ENCODE measurements at places on chromosomes 1 and 21. TPM values are rescaled to one million over a fixed set of nuclear protein-coding genes. Genes with fewer than 3 reads are reported as not detected.

Gene LCE3D
- total RNA-seq, result not detected

Gene VAV3
- total RNA-seq, result 3.2 TPM

Gene DMBX1
- not detected for total RNA-seq

Gene RAP1GAP
- 18.7 TPM for total RNA-seq

Gene SH2D2A
- 2.7 TPM for total RNA-seq

GRCh38 chr1:159200769-159201168 lies 3.9 kb upstream of the ACKR1 start:
- no peak for DNase-seq

DNA sequence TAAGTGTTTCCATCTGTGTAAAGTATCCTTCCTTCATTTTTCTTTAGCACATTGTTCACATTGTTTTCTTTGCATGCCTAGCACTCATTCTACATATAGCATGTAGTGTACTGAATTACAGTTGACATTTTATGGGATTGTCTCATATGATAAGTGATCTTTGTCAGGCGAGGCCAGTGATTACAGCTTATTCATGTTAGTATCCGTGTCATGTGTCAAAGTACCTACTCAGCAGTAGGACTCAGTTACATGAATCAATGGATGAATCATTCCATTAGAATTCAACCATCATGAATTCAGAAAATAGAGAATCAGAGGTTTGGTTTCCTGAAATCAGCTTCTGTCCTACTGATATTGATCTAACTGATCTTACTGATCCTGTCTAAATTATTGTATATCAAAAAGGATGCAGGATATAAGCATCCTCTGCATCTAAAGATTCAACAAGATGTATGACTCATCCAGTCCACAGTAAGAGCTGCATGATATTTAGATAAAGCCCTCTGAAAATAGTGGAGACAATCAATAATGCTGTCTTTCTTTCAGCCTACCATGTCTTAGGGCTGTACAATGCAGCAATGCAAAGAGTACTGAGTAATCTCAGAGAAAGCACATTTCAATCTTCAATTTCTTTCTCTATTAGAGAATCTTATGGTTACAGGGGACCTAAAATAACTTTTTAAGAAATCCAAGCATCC lies 20.7 kb upstream of the HRNR start:
- DNase-seq, result no peak

- DNase-seq, result no peak
Measured at GRCh38 chr1:208533746-208534598, 289.8 kb upstream of the PLXNA2 start.

DNA sequence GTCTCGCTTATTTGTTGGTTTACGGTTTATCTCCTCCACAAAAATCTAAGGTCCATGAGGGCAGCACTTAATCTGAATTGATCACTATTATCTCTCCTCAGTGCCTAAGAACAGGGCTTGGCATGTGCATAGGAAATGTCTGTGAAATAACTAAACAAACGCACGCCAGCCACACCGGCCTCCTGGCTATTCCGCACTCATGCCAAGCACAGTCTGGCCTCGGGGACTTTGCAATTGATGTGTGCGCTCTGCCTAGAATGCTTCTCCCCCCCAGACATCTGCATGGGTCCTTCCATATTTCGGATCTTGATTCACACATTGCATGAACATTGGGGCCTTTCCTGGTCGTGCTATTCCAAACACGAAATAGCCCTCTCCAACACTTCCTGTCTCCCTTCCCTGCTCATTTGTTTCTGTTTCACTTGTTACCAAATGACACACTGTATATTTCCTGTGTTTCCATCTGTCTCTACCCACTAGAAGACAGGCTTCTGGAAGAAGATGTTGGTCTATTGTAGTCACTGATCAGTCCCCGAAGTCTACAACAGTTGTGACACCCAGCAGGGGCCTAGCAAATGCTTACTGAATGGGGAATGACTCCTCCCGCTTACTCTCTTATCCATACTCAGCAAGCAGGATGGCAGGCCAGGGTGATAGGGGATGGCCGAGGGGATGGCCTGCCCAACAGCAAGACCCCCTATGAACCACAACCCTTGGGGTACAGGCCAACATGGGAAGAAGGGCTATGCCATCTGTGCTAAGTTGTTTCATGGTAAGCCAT lies 93.9 kb downstream of the GLIS1 start:
- DNase-seq, result no peak

DNA sequence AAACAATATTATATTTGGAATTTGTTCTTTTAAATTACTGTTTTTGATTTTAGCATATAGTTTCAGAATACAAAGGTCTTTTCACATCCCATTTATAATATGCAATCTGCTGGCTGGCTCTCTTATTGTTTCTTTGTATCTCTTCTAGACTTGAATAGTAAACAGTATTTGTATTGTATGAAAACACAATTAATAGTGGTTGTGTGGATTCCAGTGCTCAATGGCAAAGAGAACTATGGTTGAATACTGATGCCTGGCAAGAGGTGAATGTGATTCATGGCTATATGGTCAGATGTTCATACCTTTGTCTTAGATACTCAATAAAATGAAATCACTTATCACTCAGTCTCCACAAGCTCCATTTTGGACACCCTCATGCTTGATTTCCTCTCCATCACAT lies 37.2 kb downstream of the OR6Y1 start:
- no peak for DNase-seq

- DNase-seq, result no peak
Measured at GRCh38 chr1:200527670-200528069, 92.9 kb downstream of the KIF14 start.

DNA sequence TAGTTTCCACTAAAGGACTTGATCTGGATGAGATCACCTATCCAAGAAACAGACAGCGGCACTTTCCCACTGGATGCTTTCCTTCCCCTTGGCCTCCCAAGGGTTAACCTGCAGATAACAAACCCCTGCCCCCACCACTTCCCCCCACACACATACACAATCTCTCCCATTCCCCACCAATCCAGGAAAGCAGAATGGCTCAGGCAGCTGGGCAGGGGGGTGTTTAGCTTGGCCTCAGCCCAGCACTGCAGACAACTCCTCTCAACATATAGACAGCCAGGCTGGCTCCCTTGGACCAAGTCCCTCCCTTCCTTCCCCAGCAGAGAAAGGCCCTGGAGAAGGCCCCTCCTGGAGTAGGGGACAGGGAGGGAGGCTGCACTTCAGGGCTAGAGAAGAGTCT lies 24.6 kb downstream of the PLEKHA6 start:
- no peak for DNase-seq

DNA sequence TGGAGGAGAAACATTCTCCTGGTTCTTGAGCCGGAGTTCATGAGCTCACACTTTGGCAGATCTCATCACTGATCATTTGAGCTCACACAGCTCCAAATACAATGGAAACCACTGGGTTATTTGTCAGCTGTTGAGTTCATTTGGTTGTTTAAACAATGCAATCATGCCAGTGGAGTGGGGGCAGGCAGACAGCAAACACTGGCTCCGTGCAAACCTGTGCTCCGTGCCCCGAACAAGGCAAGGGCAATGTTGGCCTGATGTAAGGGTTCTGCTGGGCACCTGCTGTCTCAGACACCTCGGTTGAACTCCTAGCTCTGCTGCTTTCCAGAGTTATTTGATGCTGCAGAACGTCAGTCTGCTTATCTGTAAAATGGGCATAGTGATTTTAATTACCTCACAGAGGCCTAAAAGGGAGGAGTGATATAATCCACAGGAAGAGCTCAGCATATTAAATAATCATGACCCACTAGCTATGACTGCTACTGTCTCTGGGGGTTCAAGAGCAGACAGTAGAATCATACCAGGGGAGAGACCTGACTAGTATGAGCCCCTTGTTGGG lies 20.0 kb upstream of the CLIC6 start:
- DNase-seq, result no peak

DNA sequence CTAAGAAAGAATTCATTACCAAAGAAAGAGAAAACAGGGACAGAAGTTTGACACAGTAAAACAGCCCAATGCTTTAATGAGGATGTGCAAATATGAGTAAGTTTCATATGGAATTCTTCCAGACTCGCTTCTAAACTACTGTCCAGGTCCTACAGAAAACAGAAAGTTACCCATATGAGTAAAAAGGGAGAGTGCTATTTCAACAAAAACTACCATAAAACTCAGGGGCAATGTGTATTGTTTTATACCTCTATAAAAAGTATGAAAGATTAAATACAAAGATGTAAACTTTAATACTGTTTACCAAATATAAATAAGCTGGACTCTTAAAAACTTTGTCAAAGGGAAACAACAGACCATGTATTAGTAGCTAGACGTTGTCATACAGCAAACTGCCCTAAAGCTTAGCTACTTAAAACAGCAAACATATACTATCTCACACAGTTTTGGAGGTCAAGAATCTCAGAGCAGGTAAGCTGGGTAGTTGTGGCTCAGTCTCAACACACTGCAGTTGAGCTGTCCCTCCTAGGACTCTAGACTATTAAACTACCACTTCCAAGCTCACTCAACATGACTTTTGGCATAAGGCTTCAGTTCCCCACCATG lies 174.9 kb downstream of the COP1 start:
- DNase-seq, result no peak

All from right cardiac atrium (tissue), 5 donors.